ENCODE measurements at places on chromosomes 13 and 19.
A peak's percentile ranks its signal among the peaks of the same experiment; 100 is the strongest.

DNA sequence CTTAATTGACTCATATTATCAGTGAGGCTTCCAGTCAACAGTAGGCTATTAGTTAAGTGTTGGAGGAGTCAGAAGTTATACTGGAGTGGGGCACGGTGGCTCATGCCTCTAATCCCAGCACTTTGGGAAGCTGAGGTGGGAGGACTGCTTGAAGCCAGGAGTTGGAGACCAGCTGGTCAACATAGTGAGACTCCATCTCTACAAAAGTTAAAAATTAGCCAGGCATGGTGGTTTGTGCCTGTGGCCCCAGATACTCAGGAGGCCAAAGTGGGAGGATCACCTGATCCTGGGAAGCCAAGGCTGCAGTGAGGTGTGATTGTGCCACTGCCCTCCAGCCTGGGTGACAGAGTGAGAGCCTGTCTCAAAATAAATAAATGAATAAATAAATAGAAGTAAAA lies 53.2 kb downstream of the COMP start:
- DNase-seq: no peak

DNA sequence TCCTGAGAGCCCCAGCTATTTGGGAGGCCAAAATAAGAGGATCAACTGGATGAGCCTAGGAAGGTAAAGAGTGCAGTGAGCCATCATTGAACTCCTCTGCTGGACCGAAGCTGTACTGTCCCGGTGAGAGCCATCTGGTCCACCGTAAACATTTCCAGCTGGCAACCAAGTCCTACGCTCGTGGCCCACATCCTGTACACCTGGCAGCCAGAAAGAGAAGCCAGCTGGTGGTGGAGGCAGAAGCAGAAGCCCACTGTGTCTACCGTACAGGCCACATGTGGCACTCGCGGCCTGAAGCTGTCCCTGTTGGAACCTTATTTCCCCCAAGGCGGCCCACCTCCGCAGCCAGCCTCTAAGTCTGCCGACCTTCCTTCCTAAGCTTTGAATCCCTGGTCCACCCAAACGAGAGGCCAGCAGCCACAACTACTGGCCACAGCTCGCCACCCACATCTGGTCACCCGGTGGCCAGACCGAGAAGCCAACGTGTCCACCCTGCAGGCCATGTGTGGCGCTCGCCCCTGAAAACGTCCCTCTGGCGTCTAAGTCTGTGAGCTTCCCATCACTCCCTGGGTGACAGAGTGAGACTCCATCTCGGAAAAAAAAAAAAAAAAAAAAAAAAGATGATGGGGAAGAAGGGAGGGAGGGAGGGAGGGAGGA lies 14.2 kb upstream of the ZNF91 start:
- DNase-seq: no peak

- no peak for DNase-seq
Measured at GRCh38 chr13:89966524-89966923, 1381.0 kb upstream of the MIR17HG start.

- DNase-seq: peak; percentile 62
Measured at GRCh38 chr19:18280247-18281081, 958 bp downstream of the JUND start.

DNA sequence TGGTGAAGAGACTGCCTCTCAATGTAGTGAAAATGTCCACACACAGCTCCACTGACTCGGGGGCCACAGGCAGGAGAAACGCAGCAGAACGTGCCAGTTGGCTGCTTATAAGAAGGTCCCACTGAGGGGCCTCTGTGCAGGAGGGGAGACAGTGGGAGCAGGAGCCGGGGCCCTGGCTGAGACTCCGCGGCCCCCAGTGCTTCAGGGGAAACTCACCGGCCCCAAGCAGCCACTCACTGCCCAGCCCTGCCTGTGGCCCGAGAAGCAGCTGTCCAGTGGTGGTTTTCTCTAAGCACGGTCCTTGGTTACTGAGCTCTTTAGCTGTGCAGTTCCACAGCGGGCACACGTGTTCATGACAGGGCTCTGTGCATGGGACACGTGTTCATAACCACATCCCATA lies 91.9 kb upstream of the MCF2L start:
- no peak for DNase-seq

GRCh38 chr19:48813123-48813913 lies 2.5 kb upstream of the BCAT2 start:
- DNase-seq: no peak

DNA sequence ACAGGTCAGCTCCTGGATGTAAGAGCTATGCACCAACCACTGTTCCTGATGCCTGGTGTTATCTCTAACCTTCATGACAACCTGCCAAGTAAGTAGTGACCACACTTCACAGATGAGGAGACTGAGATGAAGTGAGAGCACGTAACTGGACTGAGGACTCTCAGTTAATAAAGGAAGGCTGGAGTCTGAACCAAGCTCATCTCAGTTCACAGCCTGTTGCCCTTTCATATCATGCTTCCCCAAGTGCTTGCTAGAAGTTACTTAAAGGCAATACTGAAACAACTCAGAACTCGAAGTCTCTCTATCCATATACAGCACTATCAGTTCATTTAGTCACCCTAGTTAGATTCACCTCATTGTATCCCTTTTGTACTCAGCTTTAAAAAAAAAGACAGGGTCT lies 119.7 kb downstream of the ABCC4 start:
- peak; percentile 24 for DNase-seq

DNA sequence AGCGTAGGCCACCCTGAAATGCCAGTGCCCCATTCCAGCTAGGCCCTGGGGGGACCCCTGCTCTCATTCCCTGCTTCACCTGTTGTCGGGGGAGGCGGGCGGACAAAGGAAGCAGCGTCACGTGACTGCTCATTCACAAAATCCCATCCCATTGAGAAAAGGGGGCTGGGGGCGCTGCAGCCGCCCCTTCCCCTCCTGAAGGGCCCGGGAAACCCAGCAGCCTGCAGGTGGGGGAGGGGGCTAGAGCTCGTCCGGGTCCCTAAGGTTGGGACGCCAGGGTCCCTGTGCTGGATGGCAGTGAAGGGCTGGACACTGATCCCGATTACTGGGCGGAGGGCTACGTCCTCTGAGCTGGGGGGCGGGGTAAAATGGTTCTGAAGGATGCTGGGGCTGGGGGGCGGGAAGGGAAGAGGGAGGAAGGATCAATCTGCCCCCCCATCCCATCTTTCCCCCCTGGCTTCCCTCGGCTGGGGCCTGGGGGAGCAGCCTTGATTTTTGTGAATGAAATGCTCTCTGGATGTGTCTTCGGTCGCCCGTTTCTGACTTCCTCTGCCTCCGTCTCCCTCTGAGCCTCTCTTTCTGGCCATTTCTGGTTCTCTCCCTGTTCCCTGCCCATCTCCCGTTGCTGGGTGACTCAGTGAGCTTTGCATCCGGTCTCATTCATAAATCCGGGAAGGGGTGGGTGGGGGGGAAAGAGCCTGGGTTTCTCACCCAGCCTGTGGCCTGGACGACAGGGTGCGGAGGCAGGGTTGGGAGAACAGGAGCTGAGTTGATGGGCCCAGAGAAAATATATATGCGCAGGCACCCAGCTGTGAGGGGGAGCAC lies 816 bp downstream of the SPRED3 start:
- peak; percentile 68 for DNase-seq

DNA sequence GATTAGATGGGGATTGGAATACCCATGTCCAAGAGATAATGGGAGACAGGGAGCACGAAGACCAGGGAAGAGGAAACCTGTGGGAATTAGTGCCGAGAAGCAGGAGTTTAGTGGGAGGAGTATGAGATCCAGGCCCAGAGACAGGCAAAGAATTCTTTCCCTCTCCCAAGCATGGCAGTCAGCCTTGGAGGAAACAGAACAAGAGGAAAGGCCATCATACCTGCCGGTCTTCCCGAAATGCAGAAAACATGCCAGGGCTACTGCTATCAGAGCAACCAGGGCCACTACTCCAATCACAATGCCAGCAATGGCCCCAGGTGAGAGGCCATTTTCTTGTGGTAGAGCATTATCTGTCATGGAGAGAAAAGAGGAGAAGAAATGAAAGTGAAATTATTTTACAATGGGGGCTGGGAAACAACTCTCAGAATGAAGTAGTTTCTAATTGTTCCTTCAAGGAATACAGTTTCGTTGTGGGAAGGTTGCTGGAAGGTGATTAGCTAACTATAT lies 16.1 kb downstream of the CEACAM1 start:
- DNase-seq: no peak

DNA sequence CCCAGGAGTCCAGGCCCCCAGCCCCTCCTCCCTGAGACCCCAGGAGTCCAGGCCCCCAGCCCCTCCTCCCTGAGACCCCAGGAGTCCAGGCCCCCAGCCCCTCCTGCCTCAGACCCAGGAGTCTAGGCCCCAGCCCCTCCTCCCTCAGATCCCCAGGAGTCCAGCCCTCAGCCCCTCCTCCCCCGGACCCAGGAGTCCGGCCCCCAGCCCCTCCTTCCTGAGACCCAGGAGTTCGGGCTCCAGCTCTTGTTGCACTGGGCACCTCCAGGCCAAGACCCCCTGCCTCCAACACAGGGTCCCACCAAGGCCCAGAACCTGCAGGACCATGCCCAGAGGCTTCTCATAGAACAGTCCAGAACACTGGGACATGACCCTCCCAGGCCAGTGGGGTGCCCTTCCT lies 3.8 kb downstream of the ERCC1 start:
- DNase-seq: no peak

GRCh38 chr19:18060472-18060871 lies 26.3 kb downstream of the IL12RB1 start:
- DNase-seq: no peak

- peak; percentile 45 for DNase-seq
Measured at GRCh38 chr13:98586400-98587345, 9.8 kb upstream of the STK24 start.

GRCh38 chr19:30651066-30651465 lies 278.9 kb downstream of the ZNF536 start:
- no peak for DNase-seq

- DNase-seq: no peak
Measured at GRCh38 chr13:35770756-35771297, 294.3 kb upstream of the MAB21L1 start.

- no peak for DNase-seq
Measured at GRCh38 chr19:29561601-29562000, 35.8 kb downstream of the VSTM2B start.

DNA sequence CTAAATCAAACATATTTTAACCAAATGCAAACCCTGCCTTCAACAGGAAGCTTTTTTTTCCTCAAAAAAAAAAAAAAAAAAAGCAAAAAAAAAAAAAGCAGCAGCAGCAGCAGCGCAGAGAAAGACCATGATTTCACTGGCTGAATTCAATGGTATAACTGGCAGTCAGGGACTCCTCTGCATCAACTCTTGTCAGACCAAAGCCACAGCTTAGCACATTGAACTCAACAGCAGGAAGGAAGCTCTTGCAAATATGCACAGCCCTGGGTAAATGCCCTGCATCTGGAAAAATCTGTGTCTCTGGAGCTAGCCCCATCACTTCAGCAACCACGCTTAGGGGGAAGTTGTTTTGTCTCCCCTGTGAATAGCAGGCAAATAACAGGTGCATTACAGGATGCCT lies 17.6 kb upstream of the DHRS12 start:
- no peak for DNase-seq

- no peak for DNase-seq
Measured at GRCh38 chr13:90797335-90797734, 550.2 kb upstream of the MIR17HG start.

- no peak for DNase-seq
Measured at GRCh38 chr13:70723732-70724131, 615.5 kb upstream of the KLHL1 start.

DNA sequence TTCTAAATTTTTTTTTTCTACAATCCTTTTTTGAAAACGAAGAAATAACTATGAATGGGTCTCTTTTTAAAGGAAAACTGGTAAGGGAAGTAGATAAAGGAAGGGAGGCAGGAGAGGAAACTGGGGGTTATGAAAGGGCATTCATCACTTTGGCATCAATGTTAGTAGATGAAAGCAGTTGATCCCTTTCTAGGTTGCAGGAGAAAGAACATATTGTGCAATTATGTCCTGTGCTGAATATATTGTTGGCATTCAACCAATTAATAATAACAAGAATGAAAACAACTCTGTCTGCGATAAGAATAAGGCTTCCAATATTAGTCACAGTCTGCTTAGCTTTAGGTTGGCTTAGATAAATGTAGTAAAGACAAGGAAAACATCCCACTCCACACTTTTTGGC lies 796.8 kb upstream of the KLHL1 start:
- DNase-seq: peak; percentile 63

DNA sequence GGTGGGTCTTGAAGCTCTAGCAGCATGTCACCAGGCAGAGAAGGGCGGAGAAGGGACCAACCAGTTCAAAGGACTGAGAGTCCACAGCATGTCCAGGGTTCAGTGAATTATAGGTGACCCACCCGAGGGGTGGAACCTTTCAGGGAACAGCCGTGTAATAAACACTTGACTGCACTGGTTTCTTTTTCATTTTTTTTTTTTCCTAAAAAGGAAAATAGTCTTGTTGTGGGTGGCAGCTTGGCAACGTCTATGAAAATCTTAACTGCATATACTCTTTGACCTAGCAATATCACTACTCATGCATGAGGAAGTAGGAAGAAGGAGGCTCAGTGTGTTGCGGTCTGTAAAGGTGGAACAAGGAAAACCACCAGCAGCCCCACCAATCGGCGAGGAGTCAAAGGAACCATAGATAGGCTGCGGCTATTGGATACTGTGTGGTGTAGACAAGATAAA lies 13.0 kb upstream of the MYH14 start:
- no peak for DNase-seq

DNA sequence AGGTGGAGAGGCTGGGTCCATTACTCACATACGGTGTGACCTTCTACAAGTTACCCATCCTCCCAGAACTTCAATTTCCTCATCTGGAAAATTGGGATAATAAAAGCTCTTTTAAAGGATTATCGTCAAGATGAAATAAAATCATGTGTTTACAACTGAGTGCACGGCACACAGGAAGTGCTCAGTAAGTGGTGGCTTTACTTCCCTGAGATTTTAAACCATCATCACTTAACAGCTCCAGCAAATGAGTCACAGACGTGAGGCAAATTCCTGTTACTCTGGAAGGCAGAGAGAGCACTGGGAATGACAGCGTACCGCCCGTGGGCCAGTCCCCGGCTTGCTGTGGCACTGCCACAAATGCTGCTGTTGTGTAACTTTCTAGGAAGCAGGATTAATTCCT lies 64.1 kb downstream of the MRPL57 start:
- peak; percentile 15 for DNase-seq

DNA sequence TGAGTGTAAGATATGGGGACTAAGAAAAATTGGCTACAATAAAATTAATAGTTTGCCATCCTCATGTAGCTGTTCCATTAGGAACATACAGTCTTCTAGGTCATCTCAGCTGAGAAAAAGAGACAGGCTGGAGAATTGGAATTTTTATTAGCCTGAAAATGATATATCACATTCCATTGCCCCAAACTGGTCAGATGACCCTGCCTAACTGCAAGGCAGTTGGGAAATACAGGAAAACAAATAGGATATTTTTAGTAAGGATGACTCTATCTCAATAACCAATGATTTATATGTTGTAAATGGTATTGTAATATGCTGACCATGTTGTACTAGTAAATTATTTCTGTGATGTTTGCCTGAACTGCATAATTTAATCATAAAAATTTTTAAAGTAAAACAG lies 673.8 kb downstream of the PCDH9 start:
- DNase-seq: peak; percentile 57
